Brain microvascular endothelial cell (primary cell): ENCODE measurements at places on chromosomes 2 and 18.
A peak's percentile ranks its signal among the peaks of the same experiment; 100 is the strongest.

DNA sequence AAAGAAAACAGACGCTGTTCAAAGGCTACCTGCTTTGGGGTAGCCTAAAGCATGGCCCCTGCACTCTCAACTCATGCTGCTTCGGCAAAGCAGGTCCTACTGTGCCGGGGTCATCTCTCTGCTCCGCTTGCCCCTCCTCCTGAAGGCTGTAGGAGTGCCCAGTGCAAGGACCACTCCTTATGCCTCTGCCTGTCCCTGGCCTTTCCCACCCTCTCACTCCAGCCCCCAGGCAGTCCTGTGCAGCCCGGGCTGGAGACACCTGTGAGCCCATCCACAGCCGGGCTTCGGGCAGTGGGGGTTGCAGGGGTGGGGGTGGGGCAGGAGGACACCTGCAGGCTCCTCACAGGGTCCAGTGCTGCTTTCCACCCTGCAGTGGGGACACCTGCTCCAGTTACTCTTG, 69.1 kb downstream of the ACKR3 start:
- no peak for DNase-seq

DNA sequence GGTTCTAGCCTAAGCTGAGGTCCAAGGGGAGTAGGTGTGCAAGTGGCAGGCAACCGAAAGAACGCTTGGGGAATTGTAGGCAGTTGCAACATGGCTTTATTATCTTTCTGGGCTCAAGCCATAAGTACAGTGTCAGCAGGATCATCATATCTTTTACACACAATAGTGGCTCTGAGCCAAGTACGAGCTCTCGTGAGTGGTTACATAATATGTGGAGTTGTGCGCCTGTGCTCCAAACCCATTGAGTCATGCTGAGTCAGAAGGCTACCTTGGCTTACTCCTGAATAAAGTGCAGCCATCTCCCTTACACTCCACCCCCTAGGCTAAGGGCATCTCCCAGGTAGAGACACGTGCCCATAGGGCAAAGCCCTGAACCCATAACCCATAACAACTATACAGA, 233.9 kb downstream of the SATB2 start:
- peak; percentile 14 for DNase-seq

DNA sequence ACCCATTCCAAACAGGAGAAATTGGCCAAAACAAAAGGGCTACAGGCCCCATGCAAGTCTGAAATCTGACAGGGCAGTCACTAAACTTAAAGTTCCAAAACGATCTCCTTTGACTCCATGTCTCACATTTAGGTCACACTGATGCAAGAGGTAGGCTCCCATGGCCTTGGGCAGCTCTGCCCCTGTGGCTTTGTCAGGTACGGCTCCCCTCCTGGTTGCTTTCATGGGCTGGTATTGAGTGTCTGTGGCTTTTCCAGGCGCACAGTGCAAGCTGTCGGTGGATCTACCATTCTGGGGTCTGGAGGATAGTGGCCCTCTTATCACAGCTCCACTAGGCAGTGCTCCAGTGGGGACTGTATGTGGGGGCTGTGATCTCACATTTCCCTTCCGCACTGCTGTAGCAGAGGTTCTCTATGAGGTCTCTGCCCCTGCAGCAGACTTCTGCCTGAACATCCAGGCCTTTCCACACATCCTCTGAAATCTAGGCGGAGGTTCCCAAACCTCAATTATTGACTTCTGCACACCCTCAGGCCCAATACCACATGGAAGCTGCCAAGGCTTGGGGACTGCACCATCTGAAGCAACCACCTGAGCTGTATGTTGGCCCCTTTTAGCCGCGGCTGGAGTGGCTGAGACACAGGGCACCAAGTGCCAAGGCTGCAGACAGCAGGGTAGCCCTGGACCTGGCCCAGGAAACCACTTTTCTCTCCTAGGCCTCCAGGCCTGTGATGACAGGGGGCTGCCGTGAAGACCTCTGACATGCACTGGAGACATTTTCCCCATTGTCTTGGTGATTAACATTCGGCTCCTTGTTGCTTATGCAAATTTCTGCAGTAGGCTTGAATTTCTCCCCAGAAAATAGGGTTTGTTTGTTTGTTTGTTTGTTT, 28.7 kb downstream of the PARD6G start:
- DNase-seq: no peak

DNA sequence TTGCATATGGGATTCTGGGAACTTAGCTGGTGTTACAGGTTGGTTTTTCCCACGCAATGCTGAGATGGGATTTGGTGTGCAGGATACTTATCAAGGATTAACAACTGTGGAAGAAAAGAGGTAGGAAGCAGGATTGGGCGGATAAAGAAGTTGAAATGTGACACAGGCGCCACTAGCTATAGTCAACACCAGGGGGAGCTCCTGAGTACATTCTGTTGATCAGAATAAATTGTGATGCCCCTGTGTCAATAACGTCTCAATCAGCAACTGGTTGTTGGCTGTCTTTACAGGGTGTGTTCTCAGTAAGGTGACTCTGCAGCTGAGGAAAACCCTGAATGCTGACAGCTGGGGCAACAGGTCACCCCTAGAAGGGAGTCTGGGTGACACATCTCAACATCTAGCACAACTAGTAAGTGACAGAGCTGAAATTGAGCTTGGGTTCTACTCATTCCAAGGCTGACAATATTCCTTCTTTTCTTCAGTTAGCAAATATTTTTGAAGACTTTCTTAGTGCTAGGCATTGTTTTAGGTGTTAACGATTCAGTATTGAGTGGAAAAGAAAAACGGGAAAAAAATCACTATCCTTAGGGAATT, 143.0 kb downstream of the ARL6IP6 start:
- peak; percentile 31 for DNase-seq

- DNase-seq: no peak
Observed at GRCh38 chr2:184261331-184261730, 337.0 kb upstream of the ZNF804A start.

GRCh38 chr2:464562-465309, 176.8 kb upstream of the ALKAL2 start:
- DNase-seq: no peak

DNA sequence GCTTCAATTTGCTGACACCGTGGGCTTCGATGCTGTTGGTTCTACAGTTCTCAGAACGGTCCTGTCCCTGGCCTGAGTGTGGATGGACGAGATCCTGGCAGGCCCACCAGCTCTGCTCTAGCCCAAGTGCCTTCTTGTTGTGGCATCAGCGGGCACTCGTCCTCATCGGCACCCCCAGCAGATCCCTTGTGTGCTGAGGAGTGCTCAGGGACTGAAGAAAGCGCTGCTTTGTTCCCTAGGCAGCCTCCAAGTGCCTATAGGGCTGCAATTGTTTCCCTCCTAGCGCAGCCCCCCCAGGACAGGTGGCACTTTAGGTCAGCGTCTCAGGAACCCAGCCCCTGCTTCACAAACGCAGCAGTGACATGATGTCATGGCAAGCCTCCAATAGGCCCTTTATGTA, 217.7 kb downstream of the AGAP1 start:
- DNase-seq: no peak

GRCh38 chr2:28325173-28325566, 67.5 kb upstream of the FOSL2 start:
- DNase-seq: no peak

DNA sequence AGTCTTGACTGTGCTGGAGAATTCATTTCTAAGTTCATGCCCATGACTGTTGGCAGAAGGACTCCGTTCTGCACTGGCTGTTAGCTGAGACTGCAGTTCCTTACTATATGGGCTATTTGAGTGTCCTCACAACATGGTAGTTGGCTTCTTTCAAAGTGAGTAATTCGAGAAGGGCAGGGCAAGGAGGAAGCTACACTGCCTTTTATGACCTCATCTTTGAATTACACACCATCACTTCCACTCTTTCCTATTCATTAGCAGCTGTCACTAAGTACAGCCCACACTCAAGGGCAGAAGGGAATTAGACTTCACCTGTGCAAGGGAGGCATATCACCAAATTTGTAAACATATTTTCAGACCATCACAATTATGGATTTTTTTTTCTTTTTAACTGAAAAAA, 55.9 kb upstream of the EPAS1 start:
- no peak for DNase-seq

DNA sequence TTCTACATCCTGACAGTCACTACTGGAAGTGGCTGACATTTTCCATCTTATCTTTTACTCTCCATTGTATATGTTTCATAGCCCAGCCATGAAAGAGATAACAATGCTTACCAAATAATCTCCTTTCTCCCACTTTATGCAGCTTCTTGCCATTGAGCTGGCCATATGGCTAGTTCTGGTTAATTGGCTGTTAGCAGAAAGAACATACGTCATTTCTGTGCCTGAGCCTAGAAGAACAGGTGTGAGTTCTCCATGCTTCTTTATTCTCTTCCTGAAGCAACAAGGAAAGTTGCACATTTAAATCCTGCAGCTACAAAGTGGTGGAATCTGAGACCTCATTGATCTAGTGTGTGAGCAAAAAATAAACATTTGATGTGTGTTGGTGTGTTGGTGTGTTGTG, 82.0 kb upstream of the FSHR start:
- DNase-seq: no peak

- peak; percentile 43 for DNase-seq
Observed at GRCh38 chr2:197838036-197838435, 33.6 kb downstream of the PLCL1 start.

GRCh38 chr2:152464851-152465470, 130.0 kb downstream of the FMNL2 start:
- no peak for DNase-seq

- peak; percentile 7 for DNase-seq
Observed at GRCh38 chr2:71691747-71692441, 238.5 kb downstream of the DYSF start.

DNA sequence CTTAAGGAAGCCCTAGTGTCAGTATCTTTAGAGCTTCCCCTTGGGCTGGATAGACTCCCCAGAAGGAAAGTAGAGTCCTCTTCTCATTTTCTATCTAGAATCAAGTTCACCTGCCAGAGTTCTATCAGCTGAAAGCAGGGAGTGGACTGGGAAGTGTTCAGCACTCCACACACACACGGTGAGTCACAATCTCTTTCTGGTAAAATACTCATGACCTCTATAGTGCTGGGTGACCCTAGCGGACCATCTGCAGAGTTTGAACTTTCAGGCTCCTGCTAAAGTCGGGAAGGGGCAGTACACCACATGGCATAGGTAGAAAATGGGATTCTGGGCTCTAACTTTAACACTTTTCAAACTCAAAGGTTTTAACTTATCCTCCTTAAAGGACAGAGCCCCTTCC, 43.3 kb downstream of the SAP130 start:
- peak; percentile 5 for DNase-seq

DNA sequence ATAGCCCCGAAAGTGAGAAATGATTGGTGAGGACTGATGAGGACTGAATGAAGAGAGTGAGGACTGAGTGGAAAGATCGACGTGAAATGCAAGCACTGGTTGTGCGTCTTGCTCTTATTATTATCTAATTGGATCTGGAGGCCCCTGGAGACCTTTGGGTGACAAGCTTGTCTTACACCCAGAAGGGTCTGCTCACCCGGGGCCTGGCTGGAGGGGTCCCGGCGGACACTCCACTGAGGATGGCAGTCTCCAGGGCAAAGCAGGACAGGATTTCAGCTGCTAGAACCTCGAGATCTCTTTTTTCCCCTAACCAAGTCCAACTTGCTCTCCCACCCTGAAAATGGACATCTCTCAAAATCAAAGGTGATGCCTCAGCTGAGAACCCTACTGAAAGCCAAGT, 160.2 kb downstream of the MYT1L start:
- no peak for DNase-seq

DNA sequence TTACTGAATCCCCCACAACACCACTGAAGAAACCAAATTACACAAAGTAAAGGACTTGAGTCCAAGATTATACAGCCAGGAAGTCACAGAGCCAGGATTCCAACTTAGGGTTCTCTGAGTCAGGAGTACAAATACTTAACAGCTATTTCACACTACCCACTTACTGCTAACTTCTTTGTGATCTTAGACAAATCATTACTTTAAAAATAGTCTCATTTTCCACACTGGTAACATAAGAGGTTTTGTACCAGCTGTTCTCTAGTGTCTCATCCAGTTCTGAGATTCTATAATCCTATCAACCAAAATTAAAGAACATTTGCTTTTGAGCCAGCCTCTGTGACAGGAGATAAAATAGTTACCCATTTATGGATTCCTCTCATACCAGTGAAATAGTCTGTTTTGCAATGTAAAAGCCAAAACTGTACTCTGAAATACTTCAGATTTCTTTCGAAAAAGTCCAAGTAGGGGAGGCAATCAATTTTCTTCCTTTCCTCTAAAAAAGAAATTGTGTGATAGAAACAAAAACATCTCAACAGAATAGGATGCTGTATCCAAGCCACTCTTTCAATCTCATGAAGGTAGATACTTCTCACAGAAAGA, 157.6 kb downstream of the LRATD1 start:
- no peak for DNase-seq

DNA sequence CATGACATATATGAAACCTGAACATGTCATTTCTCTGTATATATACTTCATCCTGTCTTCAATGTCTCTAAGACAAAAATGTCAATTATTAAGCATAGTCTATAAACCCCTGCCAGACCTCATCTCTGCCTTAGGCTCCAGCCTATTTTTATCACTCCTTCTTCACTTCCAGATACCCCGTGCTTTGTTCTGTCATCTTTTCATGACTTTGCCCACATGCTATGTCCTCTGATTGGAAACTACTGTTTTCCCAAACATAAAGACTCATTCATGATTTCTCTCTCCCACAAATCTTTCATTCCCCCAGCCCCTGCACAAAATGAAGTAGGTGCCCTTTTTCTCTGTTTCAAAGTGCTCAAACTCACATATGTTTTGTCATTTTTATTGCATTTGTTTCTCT, 1503.9 kb downstream of the DPP10 start:
- no peak for DNase-seq

DNA sequence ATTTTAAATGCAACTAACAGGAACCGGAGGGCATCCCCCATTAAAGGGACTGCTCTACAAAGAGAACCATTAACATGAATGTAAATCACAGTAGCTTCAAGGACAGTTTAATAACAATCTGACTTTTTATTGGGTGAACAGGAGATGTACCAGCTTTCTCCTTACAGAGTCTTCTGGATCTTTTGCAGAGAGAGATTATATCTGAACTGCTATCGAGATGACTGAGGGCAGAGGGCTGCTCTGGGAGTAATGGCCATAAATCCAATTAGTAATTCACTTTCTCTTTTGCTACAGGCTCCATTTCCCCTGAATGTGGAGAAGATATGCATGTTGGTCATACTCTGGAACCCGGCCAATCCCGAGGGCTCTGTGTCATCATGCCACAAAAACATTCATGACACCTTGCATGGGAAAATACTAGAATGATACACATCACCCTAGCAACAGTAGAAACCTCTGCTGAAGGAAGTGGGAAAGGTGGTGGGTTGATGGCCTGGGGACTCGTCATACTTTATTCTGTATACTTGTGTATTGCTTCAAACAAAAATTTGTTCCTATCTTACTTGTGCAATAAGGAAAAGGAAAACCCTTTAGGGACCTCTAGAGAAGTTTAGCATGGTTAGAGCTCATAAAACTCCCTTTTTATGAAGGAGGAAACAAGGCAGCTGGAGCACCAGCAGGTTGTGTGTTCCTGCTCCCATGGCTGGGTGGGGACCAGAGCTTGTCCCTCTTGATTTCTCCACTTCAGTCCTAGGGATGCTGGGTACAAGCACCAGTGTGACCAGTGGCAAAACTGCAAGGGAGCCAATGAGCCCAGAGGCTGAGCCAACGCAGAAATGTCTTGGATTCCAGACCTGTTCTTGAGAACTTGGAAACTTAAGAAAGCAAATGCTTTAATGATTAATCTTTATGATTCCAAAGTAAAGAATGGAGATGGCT, 26.0 kb downstream of the CTAGE1 start:
- peak; percentile 98 for DNase-seq
